ENCODE measurements at places on chromosomes 12 and 14.

- no peak for DNase-seq
Measured at GRCh38 chr12:114851981-114852380, 168.0 kb upstream of the TBX3 start.

DNA sequence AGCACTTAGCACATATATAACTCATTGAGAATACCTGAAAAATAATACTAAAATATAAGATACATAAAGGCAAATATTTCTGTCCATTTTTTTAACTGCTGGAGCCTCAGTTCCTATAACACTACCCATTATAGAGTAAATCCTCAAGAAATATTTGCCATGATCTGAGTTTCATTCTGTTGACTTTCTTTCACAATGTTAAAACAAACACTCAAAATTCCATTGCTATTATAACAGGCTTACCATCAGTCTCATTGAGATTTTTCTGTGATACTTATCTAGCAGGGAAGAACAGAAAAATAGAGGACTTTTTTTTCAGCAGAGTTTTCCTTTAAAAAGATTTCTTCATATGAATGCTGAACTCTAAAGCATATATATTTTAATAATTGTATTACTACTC is 24.5 kb downstream of the LMO3 start:
- DNase-seq, result no peak

GRCh38 chr12:93502802-93503623 is 35.7 kb downstream of the MRPL42 start:
- DNase-seq, result peak; percentile 42

DNA sequence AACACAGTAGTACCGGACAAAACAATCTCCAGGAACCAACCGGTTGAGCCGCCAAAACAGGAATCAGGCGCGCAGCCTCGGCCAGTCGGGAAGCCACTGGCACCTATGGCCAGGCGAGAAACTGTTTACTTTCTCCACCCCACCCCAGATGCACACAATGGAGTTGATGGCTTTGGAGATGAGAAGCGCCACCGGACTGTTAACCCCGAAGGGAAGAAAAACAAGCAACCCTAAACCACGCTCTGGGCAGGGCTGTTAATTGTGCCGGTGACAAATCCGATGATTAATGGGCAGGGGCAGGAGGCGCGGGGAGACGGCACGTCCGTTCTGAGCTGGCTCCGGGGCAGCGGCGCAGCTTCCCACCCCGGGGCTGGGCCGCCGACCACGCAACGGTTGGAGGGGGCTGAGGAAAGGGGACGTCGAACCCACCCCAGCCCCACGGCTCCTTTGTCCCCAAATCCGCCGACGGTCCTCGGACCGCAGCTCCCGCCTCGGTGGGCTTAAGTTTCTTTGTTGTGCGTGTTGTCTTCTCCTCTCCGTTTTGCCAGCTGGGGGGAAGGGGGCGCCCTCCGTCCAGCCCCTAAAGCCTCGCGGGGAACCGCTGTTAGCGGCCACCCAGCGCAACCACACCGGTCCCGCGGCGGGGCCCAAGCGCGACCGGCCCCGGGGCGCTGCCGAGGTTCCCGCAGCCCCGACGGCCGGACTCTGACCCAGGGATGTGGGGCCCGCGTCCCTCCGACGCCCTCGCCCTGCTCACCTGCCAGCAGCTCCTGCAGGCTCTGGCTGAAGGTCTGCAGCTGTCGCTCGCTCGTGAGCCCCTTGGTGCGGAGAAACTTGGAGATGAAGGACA is 790 bp downstream of the BTG1 start:
- peak; percentile 45 for DNase-seq

- DNase-seq, result no peak
Measured at GRCh38 chr14:52106840-52107239, 38.0 kb upstream of the NID2 start.

DNA sequence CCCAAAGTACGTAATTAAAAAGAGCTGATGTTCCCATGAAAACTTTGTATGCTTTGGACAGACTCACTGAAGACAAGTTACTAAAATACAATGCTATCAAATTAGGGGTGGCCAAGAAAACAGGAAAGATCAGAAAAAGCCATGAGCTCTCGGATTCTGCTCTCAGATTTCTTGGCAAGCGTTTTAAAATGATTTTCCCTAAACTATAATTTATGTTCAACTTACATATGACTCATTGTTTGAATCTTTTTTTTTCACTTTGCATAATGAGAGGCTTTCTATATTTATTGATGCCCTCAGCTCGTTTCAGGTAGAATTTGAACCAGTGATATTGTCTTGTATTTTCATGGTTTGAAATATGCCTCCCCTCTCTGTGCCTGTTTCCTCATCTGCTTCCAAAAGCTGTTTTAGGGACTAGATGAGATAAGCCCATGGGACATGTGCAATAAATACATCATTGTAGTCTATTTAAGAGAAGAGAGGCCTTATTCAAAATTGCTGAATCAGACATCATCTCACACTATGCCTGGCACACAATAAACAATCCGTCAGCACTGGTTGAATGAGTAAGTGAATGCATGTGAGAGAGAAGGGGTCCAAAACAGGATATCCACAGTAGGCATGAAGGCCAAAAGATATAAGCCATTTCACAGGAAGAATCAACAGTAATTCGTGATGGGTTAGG is 4.7 kb upstream of the IPO8 start:
- no peak for DNase-seq

DNA sequence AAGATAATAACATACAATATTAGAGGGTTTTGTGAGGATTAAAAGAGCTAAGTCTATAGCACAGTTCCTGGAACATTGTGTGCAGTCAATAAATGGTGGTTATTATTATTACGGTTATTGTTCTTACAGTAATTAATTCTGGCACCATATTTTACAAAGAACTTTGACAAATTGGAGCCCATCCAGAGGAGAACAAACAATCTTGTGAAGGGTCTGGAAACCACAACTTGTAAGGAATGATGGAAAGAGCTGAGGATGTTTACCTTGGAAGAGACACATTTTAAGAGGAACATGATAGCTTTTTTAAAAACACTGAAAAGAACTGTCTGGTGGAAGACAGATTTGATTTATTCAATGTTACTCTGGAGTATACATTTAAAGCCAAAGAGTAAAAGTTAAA is 150.5 kb upstream of the KRR1 start:
- no peak for DNase-seq

DNA sequence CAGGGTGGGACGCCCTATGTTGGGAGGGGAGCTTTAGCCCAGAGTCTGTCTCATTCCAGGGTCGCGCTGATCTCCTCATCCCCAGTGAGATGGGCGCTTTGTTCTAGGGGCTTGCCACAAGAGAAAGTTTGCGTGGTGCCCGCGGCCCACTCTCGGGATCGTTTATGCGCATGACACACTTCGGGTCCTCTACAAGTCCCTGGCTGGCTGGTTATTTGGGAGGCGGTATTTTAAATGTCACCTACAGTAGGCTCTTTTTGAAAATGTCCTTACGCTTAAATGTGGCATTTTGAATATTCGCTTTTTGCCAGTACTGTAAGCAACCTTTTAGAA is 541 bp downstream of the GOLT1B start:
- DNase-seq, result no peak

DNA sequence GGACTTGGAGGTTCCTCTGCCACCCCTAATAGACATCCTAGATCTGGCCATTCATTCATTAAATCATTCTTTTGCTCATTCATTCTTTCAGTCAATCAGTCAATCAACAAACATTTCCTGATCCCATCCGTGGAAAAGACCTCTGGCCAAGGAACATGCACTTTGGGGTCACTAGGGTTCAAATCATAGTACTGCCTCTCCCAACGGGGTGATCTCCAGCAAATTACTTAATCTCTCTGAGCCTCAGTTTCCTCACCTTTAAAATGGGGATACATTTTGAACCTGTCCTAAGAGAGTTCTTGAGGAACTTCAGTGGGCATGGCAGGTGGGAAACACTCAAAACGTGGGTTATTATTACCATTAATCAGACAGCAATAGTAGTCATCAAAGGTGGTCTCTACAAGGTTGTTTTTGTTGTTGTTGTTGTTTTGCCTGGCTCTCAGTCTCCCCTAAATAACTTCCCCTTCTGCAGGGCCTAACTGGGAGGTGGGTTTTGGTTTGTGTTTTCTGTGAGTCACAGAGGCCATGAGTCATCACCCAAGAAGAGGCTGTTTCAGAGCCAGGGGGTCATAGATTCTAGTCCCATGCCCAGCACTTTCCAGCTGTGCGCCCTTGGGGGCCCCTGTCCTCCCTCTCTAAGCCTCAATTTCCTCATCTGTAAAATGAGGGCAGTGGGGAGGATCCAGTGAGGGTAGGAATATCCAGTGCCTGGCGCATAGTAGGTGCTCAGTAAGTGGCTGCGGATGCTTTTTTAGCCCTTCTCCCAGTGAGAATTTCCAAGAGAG is 16.9 kb upstream of the FAM222A start:
- DNase-seq, result no peak

GRCh38 chr14:57071639-57072038 is 197.1 kb downstream of the EXOC5 start:
- no peak for DNase-seq

GRCh38 chr12:79934281-79935020 is 446 bp downstream of the PPP1R12A start:
- no peak for DNase-seq

DNA sequence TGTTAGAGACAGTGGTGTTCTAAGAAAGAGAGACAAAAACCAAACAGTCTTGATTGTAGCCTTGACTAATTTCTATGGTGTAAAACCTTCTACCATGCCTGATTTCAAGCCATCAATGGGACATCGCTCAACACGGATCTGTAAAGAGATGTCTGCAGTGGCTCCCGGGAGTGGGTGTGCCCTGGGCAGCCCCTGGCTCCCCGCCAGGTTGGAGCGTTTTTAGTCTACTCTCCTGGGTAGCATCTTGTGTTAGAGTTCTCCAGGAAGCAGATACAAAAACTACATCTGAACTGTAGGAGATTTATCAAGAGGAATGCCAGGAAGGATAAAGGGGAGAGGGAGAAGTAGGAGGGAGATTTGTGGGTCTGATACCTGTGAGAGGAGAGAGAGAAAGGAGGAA is 1212.9 kb downstream of the BCL11B start:
- no peak for DNase-seq

- DNase-seq, result no peak
Measured at GRCh38 chr12:97757481-97758193, 295.0 kb downstream of the RMST start.

- DNase-seq, result peak; percentile 91
Measured at GRCh38 chr14:75660630-75661498, at the start of the genes ERG28 and TTLL5. ERG28 (minus strand) TSS chr14:75660876; CDS start chr14:75657502, 3,374 bp downstream. TTLL5 (plus strand) TSS chr14:75661246; CDS start chr14:75663150, 1,904 bp downstream.

GRCh38 chr12:28527631-28528249 is 337.5 kb downstream of the CCDC91 start:
- DNase-seq, result no peak

- DNase-seq, result no peak
Measured at GRCh38 chr14:89365061-89365801, 51.8 kb downstream of the FOXN3 start.

GRCh38 chr14:25010471-25010870 is 39.5 kb downstream of the STXBP6 start:
- no peak for DNase-seq

DNA sequence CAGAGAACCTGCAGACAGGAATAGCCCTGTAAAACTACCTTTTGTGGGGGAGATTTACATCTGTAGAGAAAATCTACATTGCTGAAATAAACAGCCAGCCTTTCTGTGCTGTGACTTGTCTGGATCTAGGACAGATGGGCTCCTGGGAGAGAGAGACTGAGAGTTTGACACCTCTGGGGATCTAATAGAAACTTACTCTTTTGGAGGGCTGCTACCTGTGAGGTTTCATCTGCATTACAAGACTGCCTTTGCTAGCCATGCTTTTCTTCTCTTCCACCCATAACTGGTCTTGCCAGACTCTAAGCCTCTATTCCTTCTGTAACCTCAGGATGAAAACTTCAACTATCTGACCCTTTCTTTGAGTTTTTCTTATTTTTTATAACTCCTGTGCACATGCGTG is 452.6 kb downstream of the ZFP36L1 start:
- no peak for DNase-seq

GRCh38 chr12:66629138-66629870 is 49.6 kb downstream of the GRIP1 start:
- no peak for DNase-seq

- DNase-seq, result peak; percentile 31
Measured at GRCh38 chr12:120231316-120232011, 30.6 kb upstream of the RPLP0 start.

- DNase-seq, result no peak
Measured at GRCh38 chr12:92142251-92142926, 3.3 kb downstream of the BTG1 start.

- DNase-seq, result no peak
Measured at GRCh38 chr12:90333424-90333823, 621.6 kb downstream of the CCER1 start.

DNA sequence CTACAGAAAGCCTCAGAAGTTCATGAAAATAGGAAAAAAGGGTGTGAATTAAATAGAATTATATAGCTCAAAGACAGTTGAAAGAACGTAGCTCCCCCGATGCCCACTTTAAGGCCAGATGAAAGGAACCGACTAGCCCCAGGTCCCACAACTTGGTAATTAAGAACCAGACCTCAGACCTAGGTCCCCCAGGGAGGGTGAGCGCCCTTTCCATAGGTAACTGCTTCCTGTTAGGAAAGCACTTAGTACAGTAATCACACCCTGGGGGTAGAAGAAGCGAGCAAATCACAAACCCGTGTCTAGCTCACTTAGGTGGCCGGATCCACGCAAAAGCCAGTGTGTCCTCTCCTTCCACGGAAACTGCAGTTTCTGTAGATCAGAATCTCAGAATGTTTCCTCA is 77.1 kb downstream of the PLXNC1 start:
- no peak for DNase-seq

DNA sequence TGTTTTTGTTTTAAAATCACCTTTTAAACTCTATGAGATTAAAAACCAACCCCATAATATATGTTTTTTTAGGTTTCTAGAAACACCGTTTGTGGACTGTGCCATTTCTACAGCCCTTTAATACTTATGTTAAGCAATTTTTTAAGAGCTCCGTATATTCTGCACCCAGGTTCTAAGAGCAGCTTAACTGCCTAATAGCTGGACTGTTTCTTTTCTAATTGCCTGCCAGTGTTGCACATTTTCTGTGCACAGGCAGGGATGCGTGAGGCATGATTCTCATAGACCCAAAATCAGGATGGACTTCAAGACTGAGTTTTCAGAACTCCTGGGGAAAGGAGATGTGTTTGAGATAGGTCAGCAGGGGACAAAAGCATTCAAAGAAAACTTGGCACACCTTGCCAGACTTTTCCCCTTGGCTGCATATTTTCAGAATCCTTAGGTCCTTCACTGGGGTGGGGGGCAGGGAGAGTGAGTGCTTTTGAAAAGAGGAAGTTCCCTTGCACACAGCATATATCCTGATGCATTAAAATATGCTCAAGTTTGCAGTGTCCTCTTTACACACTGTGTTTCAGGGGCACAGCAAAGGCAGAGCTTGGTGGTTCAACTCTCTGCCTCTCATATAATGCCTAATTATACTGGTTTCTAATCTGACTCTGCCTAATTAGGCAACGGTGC is 27.9 kb downstream of the TMEM30B start:
- DNase-seq, result no peak

All from central memory CD8-positive, alpha-beta T cell (primary cell).